ENCODE measurements at places on chromosomes 4 and X.

DNA sequence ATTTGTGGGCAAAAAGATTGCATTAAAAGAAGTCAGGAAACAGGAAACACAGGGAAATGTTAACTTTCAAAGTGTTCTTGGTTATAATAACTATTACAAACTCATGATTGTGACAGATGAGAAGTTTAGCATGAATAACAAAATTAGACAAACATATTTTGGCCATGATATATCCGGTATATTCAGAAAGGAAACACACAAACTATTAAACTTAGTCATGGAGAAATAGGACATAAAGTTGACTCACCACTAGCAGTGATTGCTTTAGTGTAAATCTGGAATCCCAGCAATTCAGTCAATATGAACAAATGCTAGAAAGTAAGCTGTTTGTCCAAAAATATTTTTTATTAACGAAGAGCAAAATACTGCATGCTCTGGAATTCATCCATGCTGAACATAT, 1299.9 kb downstream of the C4orf33 start:
- no peak overlapping the region for H3K4me3 ChIP-seq
- no peaks in the 10 kb centered on the region for H3K36me3 ChIP-seq
- no peak overlapping the region for H3K27ac ChIP-seq

DNA sequence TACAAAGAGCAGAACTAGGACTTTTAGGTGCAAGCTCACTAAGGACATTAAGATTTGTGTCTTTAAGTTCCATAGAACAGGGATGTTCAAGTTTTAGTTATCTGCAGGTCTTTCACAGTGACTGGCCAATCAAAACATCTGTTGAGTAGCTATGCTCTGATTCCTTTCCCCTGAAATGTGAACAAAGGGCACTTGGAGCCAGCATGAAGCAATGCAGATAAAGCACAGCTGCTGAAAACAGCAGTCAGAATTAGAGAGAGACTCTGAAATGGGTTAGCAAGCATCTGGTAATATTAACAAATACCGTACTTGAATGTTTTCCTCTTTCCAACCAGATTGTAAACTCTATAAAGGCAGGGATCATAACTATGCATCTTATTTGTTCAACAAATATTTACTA, 276.9 kb downstream of the RAB28 start:
- DNase-seq, result no peak
- no peaks in the 10 kb centered on the region for H3K36me3 ChIP-seq
- no peak overlapping the region for H3K27ac ChIP-seq
- no peak overlapping the region for H3K4me3 ChIP-seq

DNA sequence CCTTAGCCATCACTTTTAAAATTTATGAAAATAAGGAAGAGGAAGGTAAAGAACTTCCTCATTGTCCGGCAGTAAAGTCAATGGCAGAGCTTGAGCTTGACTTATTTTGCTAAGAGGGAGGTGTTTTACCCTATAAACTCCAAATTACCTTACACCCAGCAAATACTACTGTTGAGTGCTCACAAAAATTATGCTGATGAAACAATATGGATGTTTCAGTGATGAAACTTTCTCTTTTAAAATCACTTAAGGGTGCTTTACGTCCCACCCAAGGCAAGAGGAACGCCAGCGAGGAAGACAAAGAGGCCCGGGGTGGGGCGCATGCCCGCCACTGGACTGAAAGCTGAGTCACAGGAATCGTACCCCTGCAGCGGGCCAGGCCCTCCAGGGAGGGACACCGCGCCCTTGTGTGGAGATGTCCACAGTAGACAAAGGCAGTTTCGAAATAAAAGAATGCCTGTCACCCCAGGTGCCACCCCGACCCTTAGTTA, 560 bp upstream of the TMSB4X start:
- DNase-seq, result peak; percentile 40
- H3K4me1 ChIP-seq, result peaks cover 19% of the 10 kb centered on the region
- peak overlapping the region; percentile 97 for H3K27ac ChIP-seq

- no peaks in the 10 kb centered on the region for H3K36me3 ChIP-seq
- no peak overlapping the region for H3K27ac ChIP-seq
These were observed 540.2 kb downstream of the GBA3 start for GRCh38 chr4:23232987-23233386.

DNA sequence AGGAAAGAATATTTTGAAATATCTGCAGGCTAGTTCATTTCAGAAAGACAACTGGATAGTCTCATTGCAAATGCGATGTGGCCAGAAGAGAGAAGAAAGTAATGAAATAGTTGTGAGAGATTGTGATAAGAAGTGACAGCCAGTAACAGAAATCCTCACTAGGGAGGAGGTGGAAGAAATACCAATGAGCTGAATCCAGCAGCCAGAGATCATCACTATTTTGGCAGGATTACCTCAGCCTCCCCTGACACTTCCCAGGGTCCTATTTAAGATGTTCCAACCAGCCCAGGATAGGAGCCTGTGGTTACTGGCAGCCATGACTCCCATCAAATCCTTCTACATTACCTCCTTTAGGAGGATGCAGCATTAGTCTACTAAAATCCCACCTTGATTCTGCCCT, 76.7 kb upstream of the ARHGAP24 start:
- no peak for DNase-seq
- H3K4me3 ChIP-seq, result no peak overlapping the region
- H3K4me1 ChIP-seq, result no peaks in the 10 kb centered on the region
- H3K27ac ChIP-seq, result no peak overlapping the region
- H3K27me3 ChIP-seq, result no peaks in the 10 kb centered on the region
- no peaks in the 10 kb centered on the region for H3K36me3 ChIP-seq

- no peaks in the 10 kb centered on the region for H3K27me3 ChIP-seq
- H3K27ac ChIP-seq, result no peak overlapping the region
- no peak overlapping the region for H3K4me3 ChIP-seq
- H3K4me1 ChIP-seq, result no peaks in the 10 kb centered on the region
These were observed 241.9 kb upstream of the NWD2 start for GRCh38 chr4:37002625-37003024.

- no peaks in the 10 kb centered on the region for H3K27me3 ChIP-seq
These were observed 44.4 kb downstream of the CCDC158 start for GRCh38 chr4:76376534-76376933.

GRCh38 chrX:120335289-120335688, 24.0 kb upstream of the TMEM255A start:
- H3K4me1 ChIP-seq, result no peaks in the 10 kb centered on the region
- H3K27ac ChIP-seq, result no peak overlapping the region
- no peak for DNase-seq
- H3K36me3 ChIP-seq, result no peaks in the 10 kb centered on the region
- no peak overlapping the region for H3K4me3 ChIP-seq
- H3K27me3 ChIP-seq, result no peaks in the 10 kb centered on the region

GRCh38 chrX:3820167-3820566, 106.7 kb upstream of the PRKX start:
- H3K27me3 ChIP-seq, result no peaks in the 10 kb centered on the region
- H3K4me1 ChIP-seq, result peaks cover 6% of the 10 kb centered on the region
- H3K4me3 ChIP-seq, result no peak overlapping the region
- H3K36me3 ChIP-seq, result no peaks in the 10 kb centered on the region

- DNase-seq, result no peak
- peak overlapping the region; percentile 21 for H3K27ac ChIP-seq
- no peaks in the 10 kb centered on the region for H3K4me1 ChIP-seq
- H3K27me3 ChIP-seq, result no peaks in the 10 kb centered on the region
- no peaks in the 10 kb centered on the region for H3K36me3 ChIP-seq
These were observed 30.6 kb upstream of the TMEM184C start for GRCh38 chr4:147586637-147587036.

DNA sequence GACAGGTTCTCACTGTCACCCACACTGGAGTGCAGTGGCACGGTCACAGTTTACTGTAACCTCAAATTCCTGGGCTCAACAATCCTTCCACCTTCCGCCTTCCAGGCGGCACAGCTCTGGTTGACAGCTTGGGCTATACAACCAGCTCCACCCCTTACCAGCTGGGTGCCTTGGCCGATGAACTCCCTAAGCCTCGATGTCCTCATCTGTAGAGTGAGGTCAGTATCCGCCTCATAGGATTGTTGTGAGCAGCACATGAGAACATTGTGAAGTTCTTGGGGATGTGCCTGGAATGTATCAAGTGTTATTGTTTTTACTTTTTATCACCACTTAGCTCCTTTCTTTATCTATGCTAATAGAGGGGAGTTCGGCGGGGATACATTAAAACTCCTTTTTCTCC, 23.3 kb downstream of the UCHL1 start:
- H3K4me1 ChIP-seq, result no peaks in the 10 kb centered on the region
- no peaks in the 10 kb centered on the region for H3K27me3 ChIP-seq
- no peaks in the 10 kb centered on the region for H3K36me3 ChIP-seq
- no peak for DNase-seq

DNA sequence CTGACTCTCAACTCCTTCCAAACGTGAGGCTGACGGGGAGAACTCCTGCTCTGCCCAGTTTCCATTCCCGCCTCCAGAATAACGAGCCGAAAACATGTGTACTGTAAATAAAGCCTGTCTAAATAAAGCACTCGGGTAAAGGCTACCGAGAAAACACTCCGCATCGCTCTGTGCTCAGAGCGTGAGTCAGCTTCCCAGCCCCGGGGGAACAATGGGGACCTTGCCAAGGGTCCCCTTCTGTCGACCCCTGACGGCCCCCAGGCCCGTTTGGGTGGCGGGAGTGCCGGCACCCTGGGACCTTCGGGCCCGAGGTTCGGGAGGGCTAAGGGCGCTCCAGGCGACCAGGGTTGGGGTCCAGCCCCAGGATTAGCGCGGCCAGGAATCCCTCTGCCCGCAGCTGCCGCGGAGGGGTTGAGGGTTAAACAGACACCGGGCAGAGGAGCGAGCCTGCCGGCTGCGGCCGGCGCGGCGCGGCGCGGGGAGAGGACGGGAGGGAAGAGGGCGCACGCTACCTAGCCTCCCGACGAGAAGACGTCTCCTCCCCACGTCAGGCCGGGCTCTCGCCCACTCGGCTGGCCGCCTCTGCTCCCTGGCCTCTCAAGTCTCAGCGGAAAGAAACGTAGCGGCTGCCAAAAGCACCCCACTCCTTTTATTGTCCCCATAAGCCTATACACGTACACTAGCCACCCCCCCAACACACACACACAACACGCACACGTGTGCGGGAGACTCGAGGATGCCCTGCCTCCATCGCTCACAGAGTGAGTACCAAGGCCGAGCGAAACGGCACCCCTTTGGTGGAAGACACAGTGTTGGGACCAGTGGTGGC, 85.5 kb downstream of the BCOR start:
- H3K4me3 ChIP-seq, result peak overlapping the region; percentile 57
- peak overlapping the region; percentile 96 for H3K27ac ChIP-seq
- no peaks in the 10 kb centered on the region for H3K27me3 ChIP-seq
- H3K4me1 ChIP-seq, result peaks cover 35% of the 10 kb centered on the region
- no peaks in the 10 kb centered on the region for H3K36me3 ChIP-seq
- DNase-seq, result peak; percentile 24

GRCh38 chr4:141435446-141436225, 200.7 kb upstream of the IL15 start:
- no peaks in the 10 kb centered on the region for H3K27me3 ChIP-seq
- no peaks in the 10 kb centered on the region for H3K4me1 ChIP-seq
- no peak overlapping the region for H3K27ac ChIP-seq
- no peaks in the 10 kb centered on the region for H3K36me3 ChIP-seq
- H3K4me3 ChIP-seq, result no peak overlapping the region

DNA sequence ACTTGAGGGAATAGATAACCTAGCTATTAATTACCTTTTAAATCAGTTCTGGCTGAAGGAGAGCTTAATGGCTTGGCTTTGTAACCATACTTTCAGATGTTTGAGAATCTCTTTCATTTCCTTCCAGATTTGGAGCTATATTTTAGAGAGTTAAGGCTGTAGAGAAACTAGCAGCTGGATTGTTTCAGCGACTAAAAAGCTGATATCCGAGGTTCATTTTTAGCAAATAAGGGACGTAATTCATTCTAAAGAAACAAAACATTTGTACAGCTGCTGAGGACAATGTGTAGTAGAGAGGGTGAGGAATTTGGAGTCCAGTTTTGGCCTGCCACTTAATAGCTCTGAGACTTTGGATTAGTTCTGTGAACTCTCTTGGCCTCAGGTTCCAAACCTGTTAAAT, 12.2 kb downstream of the OSTC start:
- H3K27me3 ChIP-seq, result no peaks in the 10 kb centered on the region
- H3K4me1 ChIP-seq, result no peaks in the 10 kb centered on the region
- no peaks in the 10 kb centered on the region for H3K36me3 ChIP-seq
- H3K4me3 ChIP-seq, result no peak overlapping the region
- no peak overlapping the region for H3K27ac ChIP-seq
- no peak for DNase-seq

- no peaks in the 10 kb centered on the region for H3K36me3 ChIP-seq
- no peak for DNase-seq
- no peak overlapping the region for H3K27ac ChIP-seq
- H3K4me3 ChIP-seq, result no peak overlapping the region
These were observed 1587.9 kb upstream of the ADGRL3 start for GRCh38 chr4:59612235-59612634.

DNA sequence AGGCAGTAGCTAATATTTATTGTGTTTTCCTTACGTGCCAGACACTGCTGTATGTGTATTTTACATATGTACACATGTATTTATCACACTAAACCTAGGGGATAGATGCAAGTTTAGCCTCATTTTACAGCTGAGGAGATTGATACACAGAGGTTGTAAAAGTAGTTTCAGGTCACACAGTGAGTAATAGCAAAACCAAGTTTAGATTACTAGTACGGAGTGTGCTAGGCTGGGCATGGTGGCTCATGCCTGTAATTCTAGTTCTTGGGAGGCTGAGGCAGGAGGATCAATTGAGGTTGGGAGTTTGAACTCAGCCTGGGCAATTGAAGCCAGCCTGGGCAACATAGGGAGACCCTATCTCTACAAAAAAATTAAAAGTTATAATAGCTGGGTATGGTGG, 701.1 kb upstream of the ATOH1 start:
- no peaks in the 10 kb centered on the region for H3K36me3 ChIP-seq
- no peak overlapping the region for H3K27ac ChIP-seq
- H3K27me3 ChIP-seq, result no peaks in the 10 kb centered on the region
- DNase-seq, result no peak
- H3K4me3 ChIP-seq, result no peak overlapping the region
